ENCODE measurements at places on chromosomes 2 and 18. TPM values are rescaled to one million over a fixed set of nuclear protein-coding genes. Genes with fewer than 3 reads are reported as not detected.

GRCh38 chr2:38581193-38582147, 21.3 kb downstream of the HNRNPLL start:
- DNase-seq: no peak

DNA sequence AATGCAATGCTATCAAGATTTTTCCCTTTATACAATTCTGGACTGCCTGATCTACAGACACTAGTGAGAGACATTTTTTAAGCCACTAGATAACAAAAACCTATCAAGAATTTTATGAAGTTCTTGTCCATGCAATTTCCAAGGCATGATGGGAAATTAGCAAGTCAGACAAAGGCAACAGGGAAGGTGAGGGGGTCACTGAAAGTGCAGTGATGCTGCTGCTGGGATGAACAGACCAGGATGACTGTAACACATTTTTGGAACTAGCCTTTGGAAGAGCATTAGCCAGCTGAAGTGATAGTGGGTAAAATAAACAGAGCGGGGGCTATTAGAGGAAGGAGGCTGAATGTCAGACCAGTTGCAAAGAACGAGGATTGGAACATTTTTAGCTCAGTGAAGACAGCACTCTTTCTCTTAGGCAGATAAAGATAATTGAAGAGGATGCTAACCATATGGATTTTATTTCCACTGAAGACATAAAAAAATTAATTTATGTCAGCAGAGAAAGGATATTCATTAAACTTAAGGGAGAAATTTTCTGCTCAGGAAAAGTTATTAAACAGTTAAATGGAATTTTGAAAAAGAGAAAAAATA, 17.9 kb downstream of the NRXN1 start:
- DNase-seq: no peak

DNA sequence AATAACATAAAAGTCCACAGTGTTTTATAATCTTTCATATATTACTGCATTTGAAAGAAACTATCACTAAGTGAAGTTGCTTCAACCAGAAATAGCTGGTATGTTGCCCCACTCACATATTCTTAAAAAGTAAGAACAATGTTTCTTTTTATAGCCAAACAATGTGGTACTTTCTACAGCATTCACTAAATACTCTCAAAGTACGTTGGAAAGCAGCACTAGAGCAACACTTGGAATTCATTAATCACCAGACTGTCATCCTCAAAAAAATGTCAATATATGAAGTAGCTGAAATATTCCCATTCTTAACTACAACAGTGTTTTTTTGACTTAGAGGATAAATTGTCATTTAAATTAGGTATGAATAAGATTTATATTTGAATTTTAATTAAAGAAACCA, 32.8 kb downstream of the COBLL1 start:
- no peak for DNase-seq

DNA sequence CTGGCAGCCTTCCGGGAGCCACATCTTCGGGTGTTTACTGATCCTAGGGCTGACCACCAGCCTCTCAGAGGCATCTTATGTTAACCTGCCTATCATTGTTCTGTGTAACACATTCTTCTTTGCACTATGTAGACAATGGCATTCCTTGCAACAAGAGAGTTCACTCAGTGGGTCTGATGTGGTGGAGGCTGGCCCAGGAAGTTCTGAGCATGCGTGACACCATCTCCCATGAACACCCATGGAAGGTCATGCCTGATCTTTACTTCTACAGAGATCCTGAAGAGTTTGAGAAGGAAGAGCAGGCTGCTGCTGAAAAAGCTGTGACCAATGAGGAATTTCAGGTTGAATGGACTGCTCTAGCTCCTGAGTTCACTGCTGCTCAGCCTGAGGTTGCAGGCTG, 15.3 kb upstream of the ALMS1 start:
- no peak for DNase-seq

DNA sequence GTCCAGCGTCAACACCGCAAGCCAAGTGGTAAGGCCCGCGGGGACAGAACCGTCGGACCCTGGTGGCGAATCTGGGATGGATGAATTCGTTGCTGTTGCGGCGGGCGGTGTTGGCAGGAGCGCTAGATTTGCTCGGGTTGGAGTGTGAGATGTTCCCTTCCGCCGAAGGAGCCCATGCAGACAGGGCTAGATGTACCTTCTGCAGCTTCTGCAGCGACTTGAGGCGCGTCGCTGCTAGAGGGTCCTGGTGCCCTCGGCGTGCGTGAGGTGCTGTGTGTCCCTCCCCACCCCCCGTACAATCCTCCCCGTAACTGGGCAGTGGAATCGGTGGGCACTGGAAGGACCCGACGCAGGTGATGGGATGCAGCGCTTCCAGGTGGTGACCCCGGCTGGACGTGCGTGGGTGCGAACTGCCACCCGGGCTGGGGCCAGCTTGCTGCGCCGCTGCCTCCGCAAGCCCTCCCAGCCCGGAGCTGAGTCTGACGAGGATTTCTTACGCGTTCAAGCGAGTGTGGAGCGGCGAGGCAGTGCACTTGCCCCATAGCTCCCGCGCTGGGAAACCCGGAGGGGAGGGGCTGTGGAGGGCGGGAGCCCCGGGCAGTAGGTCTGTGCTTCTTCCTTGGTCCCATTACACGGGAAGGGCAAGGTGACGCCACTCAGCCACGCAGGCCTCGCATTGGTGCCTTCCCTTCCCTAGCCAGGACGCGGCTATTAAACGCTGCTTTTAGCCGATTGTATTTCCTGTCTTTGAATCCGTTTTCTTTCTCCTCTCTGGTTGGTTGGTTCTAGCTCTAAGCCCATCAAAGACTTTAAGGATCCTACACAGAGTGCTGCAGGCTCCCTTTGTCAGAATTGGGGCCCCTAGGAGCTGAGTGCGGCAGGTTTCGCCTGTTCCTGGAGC, 34.2 kb downstream of the CHRNA1 start:
- DNase-seq: no peak

- no peak for DNase-seq
Measured at GRCh38 chr2:218432676-218433365, 13.9 kb downstream of the VIL1 start.

Gene FAHD2B
- 12.9 TPM for total RNA-seq

Gene SLC9A2
- total RNA-seq: 2.2 TPM

Data from lower leg skin (tissue), 4 donors.